ENCODE measurements at places on chromosomes 6 and 20.

DNA sequence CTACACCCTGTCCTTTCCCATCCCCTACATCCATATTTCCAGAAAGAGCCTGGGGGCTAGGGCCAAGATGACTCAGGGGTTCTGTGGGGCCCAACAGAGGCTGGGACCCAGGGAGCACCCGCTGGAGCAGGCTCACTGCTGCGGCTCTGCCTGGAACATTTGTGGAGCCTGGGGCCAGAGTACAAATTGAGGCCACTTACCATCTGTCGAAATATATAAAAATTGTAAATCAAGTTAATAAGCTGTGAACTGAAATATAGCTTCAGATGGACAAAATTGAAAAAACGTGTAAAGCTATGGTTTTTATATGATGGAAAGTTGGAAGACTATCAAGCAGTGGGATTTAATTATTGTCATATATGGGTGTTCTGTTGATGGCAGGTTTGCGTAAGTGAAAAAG lies 82.9 kb upstream of the ATXN1 start:
- no peak for DNase-seq

- DNase-seq: peak; percentile 50
These were observed 29.0 kb downstream of the SLC12A5 start for GRCh38 chr20:46057856-46058598.

DNA sequence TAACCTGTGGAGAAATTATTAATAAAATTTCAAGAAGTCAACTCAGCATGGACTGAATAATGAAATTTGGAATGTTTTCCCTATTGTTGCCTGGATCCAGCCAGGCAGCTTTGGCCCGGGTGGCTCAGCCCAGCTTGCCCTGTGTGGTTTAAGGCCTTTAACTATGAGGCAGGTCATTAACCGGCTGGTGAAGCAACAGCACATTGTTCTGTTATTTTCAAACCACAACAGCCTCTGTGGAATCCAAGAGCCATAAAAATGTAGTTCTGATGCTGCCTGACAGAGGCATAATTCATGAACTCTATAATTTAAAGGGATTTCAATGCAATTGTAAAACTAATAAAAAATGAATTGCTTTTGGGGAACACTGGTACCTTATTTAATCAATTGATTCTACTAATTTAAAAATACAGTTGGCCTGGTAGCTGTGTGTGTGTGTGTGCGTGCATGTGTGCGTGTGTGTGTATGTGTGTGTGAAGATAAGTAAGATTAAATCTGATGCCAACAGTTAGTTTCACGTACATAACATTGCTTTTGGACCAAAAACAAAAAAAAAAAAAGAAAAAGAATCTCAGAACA lies 117.7 kb downstream of the RPS12 start:
- DNase-seq: no peak

- no peak for DNase-seq
These were observed 218.8 kb upstream of the MAP3K7 start for GRCh38 chr6:90805619-90806155.

DNA sequence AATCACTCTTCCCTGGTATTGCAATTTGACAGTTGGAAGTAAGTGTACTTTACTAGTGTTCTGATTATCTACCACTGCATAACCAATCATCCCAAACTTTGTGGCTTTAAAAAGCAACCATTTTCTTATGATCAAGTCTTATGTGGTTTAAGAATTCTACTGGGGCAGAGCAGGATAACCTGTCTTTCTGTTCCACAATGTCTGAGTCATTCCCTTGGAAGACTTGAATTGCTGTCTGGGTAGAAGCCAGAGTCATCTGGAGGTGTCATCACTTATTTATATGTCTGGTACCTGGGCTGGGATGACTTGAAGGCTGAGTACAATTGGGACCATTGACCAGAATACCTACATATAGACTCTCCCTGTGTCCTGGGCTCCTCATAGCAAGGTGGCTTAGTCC lies 644.3 kb downstream of the HDGFL1 start:
- no peak for DNase-seq

DNA sequence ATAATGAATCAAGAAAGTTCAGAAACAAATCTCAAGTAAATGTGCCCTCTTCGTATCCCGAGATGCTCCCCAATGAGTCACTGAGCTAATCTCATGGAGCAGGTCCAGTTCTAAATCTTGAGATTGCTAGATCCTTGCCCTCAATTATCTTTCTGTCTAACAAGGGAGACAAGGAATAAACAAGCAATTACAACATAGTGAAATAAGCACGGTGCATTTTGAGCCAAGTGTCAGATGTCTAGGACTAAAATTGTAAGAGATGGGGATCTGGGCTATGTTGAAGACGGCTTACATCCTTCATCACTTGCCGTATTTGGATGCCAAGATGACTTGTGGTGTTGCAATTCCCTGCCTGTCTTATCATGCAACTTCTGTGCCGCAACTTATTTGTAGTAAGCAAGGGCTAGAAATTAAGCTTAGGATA lies 56.5 kb upstream of the ADGRF1 start:
- no peak for DNase-seq

- DNase-seq: no peak
These were observed 50.8 kb downstream of the ZMYND8 start for GRCh38 chr20:47305667-47306066.

- DNase-seq: peak; percentile 28
These were observed 27.6 kb upstream of the CDKN1A start for GRCh38 chr6:36650848-36651478.
